Pulmonary artery endothelial cell (primary cell): ENCODE measurements at places on chromosomes 4 and X. TPM values are rescaled to one million over a fixed set of nuclear protein-coding genes. Genes with fewer than 3 reads are reported as not detected.

Gene REPS2
- 3.4 and 3.8 TPM in 2 replicates for total RNA-seq

Gene CRLF2
- not detected in 2 replicates for total RNA-seq

Gene SHROOM2
- total RNA-seq: 5.1 and 6.9 TPM in 2 replicates

Gene MAPK10
- total RNA-seq: 0.04 and 0.20 TPM in 2 replicates

Gene TMEM255A
- not detected in 2 replicates for total RNA-seq

Gene DDX53
- not detected in 2 replicates for total RNA-seq

Gene NIPAL1
- 0.78 and 1.6 TPM in 2 replicates for total RNA-seq

Gene HPSE
- total RNA-seq: 5.7 and 30.7 TPM in 2 replicates

Gene CENPVL1
- total RNA-seq: not detected in 2 replicates

Gene THAP9
- total RNA-seq: 4.3 and 5.1 TPM in 2 replicates

DNA sequence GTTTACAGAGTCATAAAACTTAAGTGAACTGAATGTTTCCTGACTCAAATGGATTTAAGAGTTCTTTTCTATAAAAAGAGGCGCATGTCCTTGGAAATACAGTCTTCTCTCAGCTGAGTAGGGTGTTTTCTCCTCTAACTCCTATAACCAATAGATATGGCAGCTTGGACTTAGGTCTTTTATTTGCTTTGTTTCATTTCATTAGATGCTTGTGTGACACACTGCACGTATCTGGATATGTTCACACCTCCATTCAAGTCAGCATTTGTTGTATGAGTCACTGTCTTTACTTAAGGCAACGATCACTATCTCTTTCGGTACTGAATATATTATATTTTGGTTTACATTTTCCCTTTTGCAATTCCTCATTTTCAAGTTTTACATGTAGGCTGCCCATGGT lies 136.6 kb downstream of the ARSF start:
- no peak for DNase-seq

- DNase-seq: no peak
These were observed 106.7 kb downstream of the GPM6A start for GRCh38 chr4:175705407-175705806.

GRCh38 chrX:54529151-54529550 lies 868 bp upstream of the GNL3L start:
- no peak for DNase-seq

GRCh38 chrX:78075787-78076389 lies 28.2 kb upstream of the PGK1 start:
- DNase-seq: no peak

- no peak for DNase-seq
These were observed 124.1 kb upstream of the PRR32 start for GRCh38 chrX:126695375-126695896.

DNA sequence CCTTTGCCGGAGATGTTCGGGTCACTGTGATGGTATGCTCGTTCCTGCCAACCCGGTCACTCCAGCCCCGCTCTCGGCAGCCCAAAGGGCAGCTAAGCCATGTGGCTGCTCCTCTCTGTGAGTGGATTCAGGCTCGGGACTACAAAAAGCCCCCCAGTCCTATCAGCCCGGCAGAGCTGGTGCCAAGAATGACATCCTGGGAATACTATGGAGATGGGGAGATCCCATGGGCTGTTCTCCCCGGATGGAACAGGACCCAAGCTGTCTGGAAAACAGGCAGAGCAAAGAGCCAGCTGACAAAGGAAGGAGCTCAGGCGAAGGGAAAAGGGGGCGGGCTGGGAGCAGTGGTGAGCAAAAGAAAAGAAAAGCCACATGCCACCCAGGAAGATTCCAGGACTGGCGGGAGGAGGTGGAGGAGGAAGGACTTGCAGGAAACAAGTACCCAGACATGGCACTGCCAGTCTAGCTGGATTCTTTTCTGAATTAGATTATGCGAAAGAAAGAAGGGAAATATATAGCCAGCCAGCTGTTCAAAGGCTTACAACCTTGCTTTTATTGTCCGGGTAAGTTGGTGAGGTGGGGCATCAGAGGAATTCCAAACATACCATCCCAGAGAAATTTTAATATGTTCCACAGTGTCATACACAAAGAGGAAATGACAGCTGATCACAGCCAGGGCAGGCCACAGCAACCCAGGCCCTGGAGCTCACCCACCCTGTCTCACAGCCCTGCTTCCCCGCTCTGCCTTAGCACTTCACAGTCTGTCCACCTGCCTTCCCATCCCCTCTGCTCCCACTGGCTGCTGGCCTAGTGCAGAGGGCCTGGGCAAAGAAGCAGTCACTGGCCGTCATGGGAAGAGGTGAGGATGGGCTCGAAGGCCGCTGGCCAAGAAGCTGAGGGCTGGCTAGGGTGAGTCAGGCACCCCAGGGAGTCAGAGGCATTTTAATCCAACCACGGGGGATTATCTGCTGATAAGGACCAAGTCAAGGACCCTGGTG lies 3.4 kb downstream of the NDP start:
- DNase-seq: no peak

DNA sequence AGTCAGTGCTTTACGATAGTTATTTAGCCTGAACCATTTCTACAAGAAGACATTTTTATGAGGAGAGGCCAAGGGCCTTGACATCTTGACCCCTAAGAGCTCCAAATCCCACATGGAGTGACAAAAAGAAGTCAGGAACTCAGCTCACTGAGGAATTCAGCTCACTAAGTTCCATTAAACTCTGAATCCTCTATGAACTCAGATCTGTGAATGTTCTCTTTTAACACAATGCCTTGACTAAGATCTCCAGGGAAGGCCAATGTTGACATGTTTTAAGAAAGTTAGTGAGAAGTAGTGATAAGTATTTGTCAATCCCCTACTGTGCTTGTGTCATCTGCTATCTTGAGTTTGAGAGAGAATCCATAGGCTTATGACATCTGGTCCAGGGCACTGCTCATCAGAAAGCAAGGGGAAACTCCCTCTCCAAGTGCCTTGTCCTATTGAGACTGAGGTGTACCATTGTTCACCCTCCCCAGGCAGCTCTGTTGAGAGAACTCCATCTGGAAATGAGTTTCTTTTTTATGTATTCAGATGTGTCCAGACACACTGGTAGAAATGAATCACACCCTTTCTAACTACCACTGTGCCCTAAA lies 68.7 kb upstream of the PCDH19 start:
- DNase-seq: no peak

- no peak for DNase-seq
These were observed 141.6 kb downstream of the DCLK2 start for GRCh38 chr4:150219841-150220240.

DNA sequence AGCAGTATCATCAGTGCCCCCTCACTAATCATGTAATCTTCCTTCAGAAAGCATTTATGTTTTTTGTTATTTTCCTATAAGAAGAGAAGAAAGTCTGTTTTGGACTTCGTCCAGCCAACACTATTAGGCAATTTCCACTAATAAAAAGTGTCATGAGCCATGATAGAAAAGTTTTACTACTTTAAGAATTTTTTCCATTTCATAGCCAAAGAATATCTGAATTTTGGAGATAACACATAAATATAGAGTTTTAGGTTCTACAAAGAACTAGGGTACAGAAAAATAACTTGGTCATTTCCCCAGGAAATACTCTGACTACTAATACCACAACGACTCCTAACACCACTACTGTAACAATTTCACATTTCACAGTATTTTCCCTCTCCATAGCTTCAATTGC lies 41.8 kb upstream of the VEGFC start:
- DNase-seq: no peak

- no peak for DNase-seq
These were observed 32.8 kb upstream of the GLRB start for GRCh38 chr4:157043131-157043530.

DNA sequence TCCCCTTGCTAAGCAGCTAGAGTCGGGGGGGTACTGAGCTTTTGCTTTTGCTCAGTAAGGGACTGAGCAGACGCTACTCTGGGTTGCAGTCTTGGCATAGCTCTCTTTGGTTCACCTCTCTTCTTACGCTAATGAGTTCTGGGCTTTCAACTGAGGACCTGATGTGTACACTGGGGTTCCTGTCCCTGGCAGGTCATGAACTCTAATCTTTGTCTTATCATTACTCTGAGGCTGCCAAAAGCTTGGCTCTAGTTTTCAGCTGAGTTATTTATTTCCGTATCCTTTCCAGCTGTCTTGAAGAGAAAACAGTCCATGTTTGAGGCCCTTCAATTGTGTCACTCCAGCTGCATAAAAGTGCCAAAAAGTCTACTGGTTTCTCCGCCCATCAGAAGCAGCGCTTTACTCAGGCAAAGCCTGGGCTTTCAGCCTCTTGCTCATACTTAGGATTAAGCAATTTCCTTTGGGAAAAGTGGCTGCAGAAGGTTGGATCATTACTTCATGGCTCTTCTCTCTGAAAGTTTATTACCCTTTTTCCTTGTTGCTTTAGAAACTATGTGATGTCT lies 121.0 kb upstream of the STOX2 start:
- DNase-seq: no peak

DNA sequence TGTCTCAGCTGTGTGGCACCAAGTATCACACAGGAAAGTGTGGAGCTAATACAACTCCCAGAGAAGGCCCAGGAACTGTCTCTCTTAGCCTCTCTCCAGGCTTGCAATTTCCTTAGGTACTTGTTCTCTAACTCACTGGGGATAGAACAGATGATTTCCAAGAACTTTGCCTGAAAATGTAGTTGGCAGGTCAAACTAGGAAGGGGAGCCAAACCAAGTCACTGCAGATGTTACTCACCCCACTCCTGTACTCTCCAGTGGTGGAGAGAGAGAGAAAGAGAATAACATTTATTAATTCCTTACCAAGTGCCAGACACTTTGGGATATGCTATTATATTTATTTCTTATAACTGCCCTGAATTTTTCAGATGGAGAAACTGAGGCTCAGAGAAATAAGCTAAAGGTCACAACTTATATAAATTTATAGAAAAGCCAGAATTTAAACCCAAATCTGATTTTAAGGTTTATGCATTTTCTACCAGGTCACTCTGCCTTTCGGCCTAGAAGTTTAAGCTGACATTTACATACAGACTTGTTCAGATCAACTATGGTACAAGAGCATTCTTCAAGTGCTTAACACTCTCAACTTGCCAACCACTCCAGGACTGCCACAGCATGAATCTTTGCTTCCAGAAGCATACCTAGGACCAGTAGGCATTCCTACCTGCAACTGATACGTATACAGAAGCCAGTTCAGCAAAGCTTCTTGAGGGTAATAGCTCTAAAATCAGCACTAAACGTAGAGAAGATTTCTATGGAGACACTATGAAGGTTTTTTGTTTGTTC lies 248.6 kb upstream of the ETNPPL start:
- no peak for DNase-seq

- DNase-seq: no peak
These were observed 20.8 kb upstream of the PRPS2 start for GRCh38 chrX:12770440-12770839.

DNA sequence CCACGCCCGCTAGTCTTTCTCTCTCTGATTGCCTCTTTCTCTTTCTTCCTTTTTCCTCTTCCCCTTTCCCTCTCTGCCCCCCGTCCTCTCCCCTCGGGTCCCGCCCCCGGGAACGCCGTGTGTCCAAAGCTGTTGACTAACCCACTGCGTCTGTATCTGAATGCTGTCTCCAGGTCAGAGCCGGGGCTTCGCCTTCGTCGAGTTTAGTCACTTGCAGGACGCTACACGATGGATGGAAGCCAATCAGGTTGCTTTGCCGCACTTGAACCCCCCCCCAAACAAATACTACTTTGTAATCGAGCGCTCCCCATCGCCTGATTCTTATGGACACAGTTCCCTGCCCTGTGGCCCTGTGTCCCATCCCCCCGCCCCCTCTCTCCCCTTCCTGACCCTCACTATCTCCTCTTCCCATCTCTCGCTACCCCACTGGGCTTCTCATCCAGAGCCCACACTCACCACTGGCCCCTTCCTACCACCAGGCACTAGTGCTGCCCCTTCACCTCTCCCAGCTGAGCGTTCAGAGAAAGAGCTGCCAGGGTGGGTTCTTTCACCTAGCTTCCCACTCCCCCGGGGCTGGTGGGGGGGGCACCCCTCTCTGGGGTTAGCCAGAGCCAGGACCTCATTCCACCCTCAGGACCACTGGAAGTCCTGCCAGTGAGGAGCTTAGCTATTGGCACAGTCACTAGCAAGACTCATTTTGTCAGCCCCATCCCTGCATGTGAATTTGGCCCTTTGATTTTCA lies 18.6 kb upstream of the UBA1 start:
- DNase-seq: no peak

DNA sequence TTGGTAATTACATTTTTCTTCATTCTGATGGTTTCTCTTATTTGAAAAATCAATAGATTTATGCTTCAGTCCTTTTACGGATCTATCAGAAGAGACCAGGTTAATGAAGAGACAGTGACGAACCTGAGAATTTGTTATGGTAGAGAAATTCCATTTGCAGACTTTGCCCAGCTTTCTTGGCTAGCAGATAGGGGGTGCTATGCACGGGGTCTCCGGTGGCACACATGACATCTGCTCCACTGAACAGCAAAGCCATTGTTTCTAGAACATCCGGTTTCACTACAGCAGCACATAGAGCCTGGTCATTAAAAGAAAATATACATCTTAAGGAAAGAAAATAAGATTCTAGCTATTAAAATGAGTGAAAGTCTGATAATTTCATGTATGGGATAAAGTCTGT lies 85.1 kb downstream of the ARAP2 start:
- no peak for DNase-seq

GRCh38 chr4:186806679-186807421 lies 83.2 kb upstream of the FAT1 start:
- DNase-seq: no peak

DNA sequence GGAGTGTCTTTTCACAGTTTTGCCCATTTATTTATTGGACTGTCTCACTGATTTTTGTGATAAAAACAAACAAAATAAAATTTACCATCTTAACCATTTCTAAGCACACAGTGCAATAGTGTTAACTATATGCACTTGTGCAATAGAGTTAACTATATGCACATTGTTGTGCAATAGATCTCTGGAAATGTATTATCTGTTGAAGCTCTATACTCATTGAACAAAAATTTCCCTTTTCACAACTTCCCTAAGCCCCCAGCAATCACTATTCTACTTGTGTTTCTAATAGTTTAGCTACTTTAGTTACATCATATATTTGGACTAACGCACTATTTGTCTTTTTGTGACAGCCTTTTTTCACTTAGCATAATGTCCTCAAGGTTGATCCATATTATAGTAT lies 59.7 kb upstream of the BEX4 start:
- DNase-seq: no peak

DNA sequence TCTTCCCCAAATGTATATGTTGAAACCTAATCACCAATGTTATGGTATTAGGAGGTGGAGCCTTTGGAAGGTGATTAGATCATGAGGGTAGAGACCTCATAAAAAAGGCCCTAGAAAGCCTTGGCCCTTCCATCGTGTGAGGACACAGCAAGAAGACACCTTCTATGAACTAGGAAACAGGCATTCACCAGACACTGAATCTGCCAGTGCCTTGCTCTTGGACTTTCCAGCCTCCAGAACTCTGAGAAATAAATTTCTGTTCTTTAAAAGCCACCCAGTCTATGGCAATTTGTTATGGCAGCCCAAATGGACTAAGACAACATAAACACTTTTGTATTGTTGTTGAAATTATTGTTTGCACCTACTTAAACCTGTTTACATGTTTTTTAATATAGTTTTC lies 221.8 kb upstream of the RPS6KA3 start:
- no peak for DNase-seq

DNA sequence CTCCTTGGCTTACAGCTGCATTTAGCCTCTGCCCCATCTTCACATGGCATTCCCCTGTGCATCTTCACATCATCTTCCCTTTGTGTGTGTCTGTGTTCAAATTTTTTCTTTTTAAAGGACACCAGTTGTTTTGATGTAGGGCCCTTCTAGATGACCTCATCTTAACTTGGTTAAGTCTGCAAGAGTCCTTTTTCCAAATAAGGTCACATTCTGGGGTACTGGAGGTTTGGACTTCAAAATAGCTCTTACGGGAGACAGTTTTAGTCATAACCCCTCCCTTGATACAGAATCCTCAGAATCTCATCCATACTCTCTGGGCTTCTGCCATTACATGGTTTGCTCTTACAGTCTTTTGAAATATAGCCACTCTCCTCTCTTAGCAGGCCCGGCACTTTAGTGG lies 231.5 kb upstream of the ATP6AP2 start:
- no peak for DNase-seq
